ENCODE measurements at places on chromosomes 1 and 21. TPM values are rescaled to one million over a fixed set of nuclear protein-coding genes. Genes with fewer than 3 reads are reported as not detected.

- DNase-seq = no peak
Observed at GRCh38 chr1:107100331-107100984, 40.4 kb upstream of the NTNG1 start.

DNA sequence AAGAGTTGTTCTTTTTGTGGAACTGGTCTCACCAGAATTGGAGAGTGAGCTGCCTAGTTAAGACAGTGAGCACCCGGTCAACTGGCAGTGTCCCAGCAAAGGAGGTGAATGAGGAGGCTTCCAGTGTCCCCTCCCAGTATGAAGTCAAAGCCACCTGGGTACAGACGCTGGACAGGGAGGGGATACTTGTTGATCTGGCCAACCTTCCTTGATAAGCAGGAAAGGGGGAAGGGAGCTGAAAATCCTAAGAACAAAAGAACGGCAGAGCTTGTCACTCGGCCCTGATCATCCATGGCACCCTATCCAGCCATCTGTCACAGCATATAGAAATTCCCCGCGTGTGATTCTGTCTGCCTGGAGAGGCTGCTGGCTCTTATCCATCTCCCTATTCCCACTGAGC lies 91.5 kb downstream of the SSBP3 start:
- no peak for DNase-seq

- DNase-seq = no peak
Observed at GRCh38 chr1:37288900-37289299, 185.5 kb upstream of the ZC3H12A start.

DNA sequence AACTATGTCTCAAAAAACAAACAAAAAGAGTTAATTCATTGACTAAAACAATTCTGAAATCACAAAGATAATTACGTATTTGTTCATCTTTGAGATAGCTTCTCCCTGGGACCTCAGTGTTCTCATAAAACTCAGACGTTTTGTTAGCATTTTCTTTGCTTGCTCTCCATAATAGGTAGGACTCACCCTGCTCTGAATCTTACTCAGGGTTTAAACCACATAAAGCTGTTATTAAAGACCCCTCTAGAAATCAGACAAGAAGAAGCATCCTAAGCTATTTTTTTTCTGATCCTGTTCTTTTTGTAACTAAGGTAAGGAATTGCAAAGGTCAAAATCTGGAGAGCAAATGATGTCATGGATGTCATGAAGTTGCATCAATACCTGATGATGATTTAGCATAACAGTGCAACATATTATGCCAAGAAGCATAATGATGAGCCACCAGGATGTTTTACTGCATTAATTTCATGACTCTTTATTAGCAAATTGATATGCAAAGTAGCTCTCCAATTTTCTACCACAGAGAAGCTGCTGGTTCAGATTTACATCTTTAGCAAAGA lies 2.4 kb downstream of the FBXO42 start:
- peak; percentile 42 for DNase-seq

DNA sequence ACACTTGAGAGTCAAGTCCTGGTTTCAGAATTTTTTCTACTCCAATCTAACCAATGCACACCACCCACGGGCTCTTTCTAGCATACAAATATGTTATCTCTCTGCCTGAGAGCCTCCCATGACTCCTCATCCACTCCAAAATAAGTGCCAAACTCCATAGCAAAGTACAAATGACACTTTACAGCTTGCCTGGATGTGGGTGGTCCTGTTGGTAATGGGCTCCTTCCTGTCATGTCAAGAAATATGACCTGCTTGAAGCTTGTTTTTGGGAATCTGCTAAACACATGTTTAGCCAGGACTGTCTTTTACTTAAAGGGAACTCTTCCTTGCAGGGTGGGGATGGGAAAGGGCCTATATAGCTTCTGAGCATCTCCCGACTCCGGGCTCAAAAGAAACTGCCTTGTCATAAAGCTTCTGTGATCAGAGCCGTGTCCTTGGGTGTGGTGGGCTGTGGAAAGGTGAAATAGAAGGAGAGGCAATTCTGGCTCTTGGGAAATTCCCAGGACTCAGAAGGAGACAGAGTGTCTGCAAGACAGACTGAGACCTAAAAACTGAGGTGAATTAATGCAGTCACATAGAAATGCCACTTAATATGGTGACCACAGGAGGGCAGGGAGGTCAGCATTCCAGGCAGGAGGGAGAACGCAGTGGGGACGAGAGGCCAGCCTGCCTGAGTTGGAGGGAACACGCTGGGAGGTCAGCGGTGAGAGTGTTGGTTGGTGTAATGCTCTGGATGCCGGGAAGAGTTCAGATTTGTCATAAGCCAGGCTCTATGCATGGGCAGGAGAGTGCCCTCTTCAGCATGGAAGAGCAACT lies 6.1 kb upstream of the IGFN1 start:
- peak; percentile 78 for DNase-seq

Gene GSTM3
- 104 TPM for total RNA-seq

GRCh38 chr1:212485913-212486618 lies 53.3 kb downstream of the NENF start:
- DNase-seq = peak; percentile 78

Gene WNT2B
- 2.6 TPM for total RNA-seq

GRCh38 chr1:247110627-247111258 lies 6.6 kb upstream of the ZNF669 start:
- DNase-seq = no peak

DNA sequence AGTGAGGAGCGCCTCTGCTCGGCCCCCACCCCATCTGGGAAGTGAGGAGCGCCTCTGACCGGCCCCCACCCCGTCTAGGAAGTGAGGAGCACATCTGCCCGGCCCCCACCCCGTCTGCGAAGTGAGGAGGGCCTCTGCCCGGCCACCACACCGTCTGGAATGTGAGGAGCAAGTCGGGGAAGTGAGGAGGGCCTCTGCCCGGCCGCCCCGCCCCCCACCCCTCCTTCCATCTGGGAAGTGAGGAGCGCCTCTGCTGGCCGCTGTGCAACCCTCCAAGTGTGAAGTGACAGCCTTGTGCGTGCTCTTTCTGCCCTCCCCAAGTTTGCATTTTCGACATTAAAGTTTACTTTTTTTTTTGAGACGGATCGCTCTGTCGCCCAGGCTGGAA lies 5.1 kb upstream of the ZZZ3 start:
- peak; percentile 14 for DNase-seq

DNA sequence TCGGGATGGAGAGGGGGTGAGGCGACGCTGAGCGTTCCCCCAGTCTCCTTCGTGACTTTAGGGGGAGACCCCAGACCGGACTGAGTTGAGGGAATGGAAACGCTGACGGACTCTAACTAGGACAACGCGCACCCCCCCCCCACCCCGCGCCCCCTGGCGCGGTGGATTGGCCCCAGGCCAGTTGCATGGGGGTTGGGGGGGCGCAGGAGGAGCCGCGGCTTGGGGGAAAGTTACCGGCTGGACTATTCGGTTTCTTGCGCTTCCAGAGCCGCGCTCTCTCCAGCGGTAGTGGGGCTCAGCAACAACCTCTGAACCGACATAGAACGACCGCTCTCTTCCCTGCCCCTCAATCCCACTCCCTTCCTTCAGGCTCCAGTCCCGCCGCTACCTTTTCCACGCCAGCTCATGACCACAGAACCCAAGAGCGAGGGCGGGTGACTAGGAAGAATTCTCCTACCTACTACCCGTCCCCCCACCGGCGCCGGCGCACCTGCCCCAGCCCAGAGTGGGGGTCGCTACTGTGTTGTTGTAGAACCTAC lies 694 bp downstream of the ZBTB7B start:
- DNase-seq = peak; percentile 30

Gene LCE1E
- total RNA-seq = not detected

DNA sequence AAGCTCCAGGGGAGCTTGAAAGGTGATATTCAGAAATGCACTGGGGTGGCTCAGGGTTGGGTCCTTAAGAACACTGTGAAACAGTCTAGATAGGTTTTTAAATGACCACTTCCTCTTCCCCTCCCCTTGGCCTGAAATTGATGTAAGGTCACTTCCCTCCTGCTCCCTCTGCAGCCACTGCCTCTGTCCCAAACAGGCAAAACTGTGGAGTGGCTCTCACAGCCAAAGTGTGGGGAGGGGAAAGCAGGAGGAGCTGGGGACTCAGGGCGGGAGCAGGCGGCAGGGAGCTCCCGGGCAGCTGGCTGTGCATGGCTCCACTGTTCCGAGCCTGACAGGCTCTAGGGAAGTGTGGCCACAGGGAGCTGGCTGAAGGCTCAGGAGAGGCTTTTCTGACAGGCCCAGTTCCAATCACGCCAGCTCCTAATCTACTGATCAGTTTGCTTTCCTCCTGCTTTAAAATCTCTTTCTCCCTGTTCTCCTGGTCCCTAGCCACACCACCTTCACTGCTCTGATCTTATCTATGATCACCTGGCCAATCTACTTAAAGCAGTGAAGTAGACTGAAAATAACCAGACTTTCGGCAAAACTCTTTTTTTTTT lies 5.1 kb upstream of the CSRP1 start:
- DNase-seq = peak; percentile 36

Gene CLDN19
- not detected for total RNA-seq

Gene C1orf185
- total RNA-seq = not detected

Gene HTR1D
- 2.3 TPM for total RNA-seq

Gene ANKRD65
- total RNA-seq = 1.6 TPM

GRCh38 chr1:79295967-79296366 lies 289.4 kb upstream of the ADGRL4 start:
- peak; percentile 17 for DNase-seq

DNA sequence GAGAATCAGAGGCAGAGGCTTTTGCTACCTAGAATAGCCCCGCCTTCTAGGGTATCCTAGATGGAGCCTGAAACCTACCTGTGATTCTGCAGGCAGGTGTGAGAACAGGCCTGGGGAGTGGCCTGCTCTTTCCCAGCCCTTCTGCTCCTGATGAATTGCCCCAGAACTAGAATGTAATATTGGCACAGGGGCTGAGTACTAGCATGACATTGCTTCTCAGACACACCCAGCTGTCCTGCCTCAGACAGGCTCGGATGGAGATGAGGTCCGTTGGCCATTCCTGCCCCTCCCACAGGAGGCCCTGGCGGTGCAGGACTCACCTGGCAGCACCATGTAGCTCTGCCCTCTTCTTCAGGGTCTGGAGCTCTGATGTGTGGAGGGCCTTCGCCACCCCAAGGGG lies 237.6 kb downstream of the GRIK3 start:
- DNase-seq = no peak

GRCh38 chr1:151352021-151352718 lies 5.1 kb upstream of the RFX5 start:
- peak; percentile 13 for DNase-seq

DNA sequence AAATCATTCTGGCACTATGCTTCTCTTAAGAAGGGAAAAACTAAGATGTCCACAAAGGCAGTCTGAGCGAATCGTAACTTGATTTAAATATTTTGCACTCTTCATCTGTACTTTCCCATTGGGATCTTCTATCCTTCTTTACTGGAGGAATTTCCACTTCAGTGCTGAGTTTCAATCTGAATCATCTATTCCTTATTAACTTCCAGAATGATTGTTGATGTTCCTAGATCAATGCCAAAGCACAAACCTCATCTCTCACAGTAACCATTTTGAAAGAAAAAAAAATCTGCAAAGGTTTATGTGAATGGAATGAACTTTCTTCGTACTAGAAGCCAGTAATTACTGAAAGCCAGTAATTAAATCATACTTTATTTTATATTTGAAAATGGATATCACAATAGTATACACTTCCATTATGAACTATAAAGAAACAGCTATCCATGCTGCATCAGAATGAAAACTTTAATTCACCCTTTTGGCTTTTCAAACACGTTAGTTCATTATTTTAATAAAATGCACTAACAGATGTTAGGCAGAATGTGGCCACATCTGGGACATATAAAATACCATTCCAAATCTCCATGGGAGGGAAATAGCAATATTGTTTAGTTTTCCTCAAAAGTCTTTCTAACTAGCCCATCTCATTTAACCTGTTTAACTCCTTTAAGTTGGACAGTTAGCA lies 5.5 kb upstream of the RNF2 start:
- no peak for DNase-seq

DNA sequence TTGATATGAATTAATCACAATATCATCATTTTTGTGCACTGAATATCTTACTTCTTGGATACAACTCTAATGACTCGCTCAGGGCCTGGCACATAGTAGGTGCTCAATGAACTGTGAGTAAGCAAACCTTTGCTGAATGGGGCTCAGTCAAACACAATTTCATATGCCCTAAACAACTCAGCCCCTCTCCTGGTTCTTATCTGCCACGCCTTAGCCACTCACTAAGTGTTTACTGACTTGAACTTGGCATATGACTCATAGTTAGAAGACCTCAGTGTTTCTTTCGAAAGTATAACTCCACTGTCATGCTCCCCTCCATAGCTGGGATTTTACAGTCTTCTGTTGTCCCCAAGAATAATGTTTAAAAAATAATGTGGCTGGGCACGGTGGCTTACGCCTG lies 4.8 kb upstream of the IFNLR1 start:
- DNase-seq = peak; percentile 60

Gene TPTE
- 0.43 TPM for total RNA-seq

DNA sequence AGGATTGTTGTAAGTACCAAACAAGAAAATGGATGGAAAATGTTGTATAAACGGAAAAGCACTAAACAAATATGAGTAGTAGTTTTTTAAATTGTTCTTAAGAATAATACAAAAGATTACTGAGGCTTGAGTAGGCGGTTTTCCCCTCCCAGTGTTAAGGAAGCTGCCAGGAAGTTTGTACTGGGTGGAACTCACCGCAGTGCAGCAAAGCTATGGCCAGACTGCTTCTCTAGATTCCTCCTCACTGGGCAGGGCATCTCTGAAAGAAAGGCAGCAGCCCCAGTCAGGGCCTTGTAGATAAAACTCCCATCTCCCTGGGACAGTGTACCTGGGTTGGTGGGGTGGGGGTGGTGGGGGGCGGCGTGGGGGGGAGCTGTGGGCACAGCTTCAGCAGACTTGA lies 58.7 kb downstream of the XCL2 start:
- no peak for DNase-seq

DNA sequence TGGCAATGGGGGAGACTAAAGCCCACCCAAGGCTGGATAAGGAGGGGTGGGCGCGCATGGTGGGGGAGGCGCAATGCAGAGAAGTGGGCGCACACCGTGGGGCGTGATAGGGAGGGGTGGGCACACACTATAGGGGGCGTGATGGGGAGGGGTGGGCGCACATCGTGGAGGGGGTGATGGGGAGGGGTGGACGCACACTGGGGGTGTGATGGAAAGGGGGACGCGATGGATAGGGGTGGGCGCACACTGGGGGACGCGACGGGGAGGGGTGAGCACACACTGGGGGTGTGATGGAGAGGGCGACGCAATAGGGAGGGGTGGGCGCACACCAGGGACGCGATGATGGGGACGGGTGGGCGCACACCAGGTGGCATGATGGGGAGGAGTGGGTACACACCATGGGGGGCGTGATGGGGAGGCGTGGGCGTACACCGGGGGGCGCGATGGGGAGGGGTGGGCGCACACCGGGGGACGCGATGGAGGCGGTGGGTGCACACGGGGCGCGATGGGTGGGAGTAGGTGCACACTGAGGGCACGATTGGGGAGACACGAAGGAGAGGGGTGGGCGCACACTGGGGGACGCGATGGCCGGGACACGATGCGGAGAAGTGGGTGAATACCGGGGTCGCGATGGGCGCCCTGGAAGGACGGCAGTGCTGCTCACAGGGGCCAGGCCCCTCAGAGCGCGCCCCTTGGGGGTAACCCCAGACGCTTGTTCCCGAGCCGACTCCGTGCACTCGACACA lies 929 bp downstream of the SUMO3 start:
- no peak for DNase-seq
